ENCODE measurements at places on chromosomes 7 and 10.

GRCh38 chr7:25849500-25850184, 302.4 kb upstream of the NFE2L3 start:
- peak; percentile 62 for DNase-seq

- no peak for DNase-seq
Observed at GRCh38 chr10:59823111-59823510, 69.9 kb upstream of the MRLN start.

DNA sequence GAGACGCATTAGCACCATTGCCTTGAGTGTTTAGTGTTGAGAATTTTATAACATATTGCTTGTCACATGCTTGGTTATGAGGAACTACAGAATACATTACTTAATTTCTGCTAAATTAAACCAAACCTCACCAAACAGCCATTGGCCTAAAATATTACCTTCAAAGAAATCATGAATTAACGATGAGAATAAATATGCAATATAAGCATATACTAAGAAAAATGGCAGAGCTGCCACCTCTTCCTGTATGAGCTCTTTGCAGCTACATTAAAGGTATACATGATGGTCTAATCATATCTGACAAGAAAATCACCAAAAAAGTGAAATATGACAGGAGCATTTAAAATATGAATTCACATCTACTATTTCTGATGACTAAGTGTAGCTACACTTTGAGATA, 5.2 kb upstream of the RHEB start:
- no peak for DNase-seq

GRCh38 chr7:2608921-2609411, 22.8 kb upstream of the TTYH3 start:
- no peak for DNase-seq

DNA sequence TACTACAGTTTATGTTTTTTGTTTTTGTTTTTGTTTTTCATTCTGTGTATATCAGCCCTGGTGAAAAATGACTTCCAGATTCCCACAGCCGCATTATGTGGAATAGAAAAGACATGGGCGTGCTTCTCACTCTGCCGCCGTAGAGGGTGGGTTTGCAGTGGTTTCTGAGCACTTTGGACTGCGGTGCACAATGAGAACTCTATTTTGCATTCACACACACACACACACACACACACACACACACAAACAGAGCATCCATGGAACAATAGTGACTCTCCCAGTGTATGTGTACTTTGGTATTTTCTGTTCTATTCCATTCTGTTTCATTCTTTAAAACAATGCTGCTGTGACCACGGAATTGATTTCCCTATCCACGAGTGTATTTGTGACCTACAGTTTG, 657.3 kb upstream of the FOXK1 start:
- DNase-seq, result no peak

DNA sequence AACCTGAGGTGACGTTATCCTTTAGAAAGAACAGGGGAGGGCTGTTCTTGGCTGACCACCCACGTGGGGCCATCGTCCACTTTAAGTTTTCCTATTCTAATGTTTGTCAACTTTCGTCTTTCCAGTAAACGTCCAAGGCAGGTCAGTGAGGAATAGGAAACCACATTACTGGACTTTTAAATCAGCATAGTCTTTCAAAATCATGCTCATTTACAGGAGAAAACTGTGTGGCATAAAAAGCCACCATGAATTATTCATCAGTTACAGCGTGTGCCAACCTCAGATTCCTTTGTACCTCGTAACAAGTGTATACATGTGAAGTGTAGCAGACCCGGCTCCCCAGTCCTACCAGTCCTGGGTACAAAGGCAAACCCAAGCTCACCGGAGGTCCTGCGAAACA, 25.1 kb upstream of the ABLIM1 start:
- DNase-seq, result no peak

- DNase-seq, result no peak
Observed at GRCh38 chr7:109178342-109178741, 608.7 kb downstream of the DNAJB9 start.

- DNase-seq, result no peak
Observed at GRCh38 chr7:45716380-45717203, 142.4 kb downstream of the ADCY1 start.

DNA sequence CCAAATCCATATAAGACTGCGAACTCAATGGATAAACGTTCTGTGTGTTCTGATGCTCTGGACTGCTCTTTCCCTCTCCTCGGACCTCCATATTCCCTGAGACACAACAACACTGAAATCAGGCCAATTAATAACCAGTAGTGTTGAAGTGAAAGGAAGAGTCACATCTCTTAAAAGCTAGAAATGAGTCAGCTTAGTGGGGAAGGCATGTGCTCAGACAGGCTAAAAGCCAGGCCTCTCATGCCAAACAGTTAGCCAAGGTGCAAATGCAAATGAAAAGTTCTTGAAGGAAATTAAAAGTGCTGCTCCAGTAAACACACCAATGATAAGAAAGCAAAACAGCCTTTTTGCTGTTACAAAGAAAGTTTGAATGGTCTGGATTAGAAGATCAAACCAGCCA, 29.3 kb downstream of the TNS3 start:
- no peak for DNase-seq

GRCh38 chr7:50860174-50860573, 77.5 kb upstream of the GRB10 start:
- DNase-seq, result no peak

GRCh38 chr10:131099028-131099726, 212.3 kb downstream of the TCERG1L start:
- DNase-seq, result no peak

DNA sequence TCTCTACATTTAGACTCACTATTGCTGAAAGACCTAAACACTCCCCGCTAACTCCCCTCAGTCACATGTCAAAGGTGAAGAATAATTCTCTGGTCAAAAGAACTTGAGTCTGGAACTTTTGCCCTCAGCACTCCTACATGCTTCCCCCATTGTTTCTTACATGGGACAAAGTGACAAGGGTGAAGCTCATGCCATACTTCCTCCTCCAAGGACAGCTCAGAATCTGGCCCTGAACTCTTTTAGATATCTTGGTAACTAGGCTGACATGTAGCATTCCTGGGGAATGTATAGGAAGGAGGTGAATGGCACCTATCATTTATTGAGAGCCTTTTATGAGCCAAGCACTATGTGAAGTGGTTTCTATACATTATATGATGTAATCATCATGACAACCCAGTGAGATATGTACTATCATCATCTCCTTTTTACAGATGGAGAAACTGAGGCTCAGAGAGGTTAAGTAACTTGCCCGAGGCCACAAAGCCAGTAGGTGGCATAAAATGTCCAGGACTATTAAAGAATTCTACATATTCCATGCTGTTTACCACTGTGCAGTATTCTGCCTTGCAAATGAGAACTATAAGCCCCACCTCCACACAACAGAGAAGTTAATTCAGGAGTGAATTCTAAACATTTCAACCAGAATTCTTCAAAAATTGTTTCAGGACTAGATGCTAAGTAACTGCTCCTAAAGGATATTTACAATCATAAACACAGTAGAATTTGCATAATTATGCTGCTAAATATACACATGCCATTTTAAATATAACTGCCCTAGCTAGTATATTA, 246.6 kb downstream of the ARHGAP21 start:
- no peak for DNase-seq

DNA sequence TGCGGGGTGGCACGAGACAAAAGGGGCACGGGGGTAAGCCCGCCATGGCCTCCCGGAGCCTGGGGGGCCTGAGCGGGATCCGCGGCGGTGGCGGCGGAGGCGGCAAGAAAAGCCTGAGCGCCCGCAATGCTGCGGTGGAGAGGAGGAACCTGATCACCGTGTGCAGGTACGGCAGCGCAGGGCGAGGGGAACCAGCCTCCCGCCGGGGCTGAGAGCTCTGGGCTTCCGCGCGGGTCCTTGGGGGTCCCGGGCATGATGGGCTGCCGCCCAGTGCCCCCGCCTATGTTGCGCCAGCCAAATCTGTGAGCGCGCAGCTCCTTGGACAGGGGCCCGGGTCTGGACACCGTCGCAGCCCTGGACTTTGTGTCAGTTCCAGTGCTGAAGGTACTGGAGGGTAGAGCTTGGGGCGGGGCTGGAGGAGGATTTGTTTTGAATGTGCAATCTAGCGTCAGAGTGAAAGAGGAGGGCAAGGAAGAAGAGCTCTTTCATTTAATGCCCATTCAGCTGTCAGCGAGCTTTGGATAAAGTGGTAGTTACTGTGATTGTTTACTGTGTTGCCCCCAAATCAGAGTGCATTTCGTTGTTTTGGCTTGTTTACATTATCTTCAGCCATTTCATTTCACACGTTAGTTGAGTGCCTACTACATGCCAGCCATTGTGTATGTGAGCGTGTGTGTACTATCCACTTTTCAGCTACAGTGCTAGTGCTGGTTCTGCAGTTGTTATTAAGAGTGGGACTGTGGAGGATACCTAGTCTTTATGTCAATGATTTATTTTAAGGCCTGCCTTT, 777 bp downstream of the RUNDC3B start:
- DNase-seq, result no peak

- DNase-seq, result no peak
Observed at GRCh38 chr10:96706331-96706853, 13.9 kb downstream of the PIK3AP1 start.

- DNase-seq, result no peak
Observed at GRCh38 chr10:79137300-79137756, 68.6 kb downstream of the ZMIZ1 start.

DNA sequence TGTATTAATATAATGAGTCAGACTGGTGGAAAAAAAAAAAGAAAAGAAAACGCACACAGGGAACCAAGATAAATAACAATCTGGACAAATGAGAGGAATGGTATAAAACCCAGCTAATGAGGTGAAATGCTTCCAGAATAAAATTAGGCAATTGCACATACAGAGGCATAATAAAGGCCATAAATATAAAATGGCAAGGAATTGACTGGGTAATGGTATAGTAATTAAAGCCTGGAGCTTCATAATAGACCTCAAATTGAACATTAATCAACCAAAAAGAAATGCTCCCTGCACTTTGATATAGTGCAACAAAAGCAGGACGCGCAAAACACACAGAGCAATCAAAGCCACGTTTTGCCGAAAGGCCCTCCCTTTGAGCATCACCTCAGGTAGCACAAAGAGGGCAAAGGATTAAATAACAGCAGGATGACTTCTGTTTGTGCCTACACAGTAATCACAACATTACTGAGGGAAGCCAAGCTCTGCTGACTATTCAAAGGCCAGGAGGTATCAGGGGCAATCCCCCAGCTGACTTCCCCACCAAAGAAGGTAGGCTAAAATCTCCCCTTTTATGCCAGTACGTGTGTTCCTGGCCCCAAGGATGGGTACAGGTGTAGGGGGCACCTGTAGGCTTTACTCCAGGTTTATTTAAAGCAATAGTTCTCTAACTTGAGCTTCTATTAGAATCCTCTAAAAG, 343.7 kb downstream of the ELMO1 start:
- DNase-seq, result no peak

DNA sequence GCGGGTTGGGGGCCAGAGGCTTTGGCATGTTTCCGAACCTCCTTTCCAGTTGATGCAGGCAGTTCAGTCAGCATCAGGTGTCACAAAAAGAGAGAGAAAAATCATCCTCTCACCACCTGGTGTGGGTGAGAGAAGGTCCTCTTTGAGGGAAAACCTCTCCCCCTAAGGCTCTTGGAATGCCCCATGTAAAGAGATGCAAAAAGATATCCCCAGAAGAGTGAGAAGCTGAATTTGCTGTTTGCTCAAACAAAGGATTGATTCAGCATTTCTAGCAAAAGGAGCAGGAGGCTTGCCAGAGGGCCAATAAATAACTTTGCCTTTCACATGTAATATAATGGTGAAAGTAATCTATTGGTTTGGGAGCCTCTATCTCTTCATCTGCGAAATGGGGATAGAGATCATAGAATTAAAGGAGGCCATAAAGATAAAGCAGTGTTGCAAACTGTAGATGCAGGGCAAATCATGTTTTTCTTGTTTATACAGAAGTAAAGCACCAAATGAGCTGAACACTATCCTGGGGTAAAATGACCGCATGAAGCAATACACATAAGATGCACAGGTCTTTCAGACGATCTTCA, 425.9 kb downstream of the LRMDA start:
- no peak for DNase-seq

- DNase-seq, result no peak
Observed at GRCh38 chr10:86667421-86668181, 710 bp upstream of the LDB3 start.

GRCh38 chr7:45416846-45417245, 157.3 kb upstream of the ADCY1 start:
- no peak for DNase-seq

GRCh38 chr7:126948664-126949063, 304.1 kb downstream of the GRM8 start:
- DNase-seq, result no peak

DNA sequence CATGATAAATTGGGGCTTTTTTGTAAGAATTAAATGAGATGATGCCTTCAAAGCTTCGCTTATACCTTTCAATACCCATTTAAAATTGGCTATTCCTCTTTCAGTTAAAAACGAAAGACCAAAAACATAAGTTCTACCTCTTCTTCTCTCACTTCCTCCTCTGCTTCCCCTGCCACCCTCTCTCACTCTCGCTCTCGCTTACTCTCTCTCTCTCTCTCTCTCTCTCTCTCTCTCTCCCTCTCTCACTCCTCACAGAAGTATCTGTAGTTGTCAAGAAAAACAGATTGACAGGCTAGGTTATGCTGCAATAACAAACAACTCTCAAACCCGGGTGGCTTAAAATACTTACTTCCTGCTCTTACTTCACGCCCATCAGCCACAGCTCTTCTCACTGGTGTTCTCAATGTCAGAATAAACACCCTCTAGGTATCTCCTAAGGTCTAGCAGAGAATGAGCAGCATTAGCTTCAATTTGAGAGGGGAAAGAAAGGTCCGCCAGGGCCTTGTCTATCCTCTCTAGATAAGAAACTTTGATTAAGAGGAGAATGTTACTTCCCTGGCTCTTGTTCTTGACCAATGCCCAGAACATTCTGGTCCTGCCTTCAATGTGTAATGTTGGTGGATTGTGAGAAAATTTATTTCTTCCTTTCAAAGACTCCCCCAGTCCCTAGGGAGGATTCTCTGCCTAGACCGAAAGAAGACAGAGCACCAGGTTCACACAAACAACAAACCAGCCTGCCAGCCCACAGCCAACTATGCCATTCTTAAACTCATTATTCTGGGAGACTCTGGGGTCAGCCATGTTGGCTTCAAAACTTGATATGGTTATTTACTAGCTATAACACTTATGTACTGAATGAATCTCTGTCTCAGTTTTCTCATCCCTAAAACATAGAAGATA, 1028.7 kb downstream of the XPNPEP1 start:
- DNase-seq, result no peak

Measured in fibroblast of skin of left quadriceps (primary cell).